ENCODE measurements at places on chromosomes 6 and 20.
A peak's percentile ranks its signal among the peaks of the same experiment; 100 is the strongest.

DNA sequence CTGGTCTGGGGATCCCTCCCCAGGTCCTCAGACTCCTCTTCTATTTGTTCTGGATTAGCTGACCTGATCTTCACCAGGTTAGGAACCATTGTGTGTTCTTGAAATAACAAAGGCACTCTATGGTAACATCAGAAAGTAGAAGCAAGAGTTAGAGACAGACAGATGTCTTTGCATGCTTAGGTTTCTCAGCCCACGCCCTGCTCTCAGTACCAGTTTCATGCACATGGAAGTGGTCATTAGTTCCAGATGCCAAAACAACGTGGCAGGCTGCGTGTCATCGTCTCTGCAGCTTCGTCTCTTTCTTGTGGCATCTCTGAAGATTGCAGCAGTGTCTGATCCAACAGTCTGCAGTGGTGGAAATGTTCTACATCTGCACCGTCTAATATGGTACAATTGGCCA is 89.4 kb downstream of the PACRG start:
- no peak for DNase-seq

GRCh38 chr20:35592339-35592974 is 23.2 kb upstream of the SPAG4 start:
- DNase-seq: no peak

DNA sequence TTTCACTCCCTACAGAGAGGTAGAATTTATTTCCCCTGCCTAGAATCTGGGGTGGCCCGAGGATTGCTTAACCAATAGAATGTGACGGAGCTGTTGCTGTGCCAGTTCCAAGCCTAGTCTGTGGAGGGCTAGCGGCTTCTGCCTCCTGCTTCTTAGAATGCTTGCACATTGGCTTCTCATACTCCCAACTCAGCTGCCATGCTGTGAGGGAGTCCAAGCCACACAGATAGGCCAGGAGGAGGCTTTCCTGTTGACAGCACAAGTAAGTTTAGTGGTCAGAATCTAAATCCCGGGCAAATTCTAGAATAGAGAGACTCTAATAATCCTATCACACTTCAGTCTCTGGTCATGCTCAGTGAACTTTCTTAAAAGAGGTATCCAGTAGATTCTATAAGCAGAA is 57.5 kb upstream of the SNRPB2 start:
- no peak for DNase-seq

- no peak for DNase-seq
Observed at GRCh38 chr20:19347943-19348456, 135.6 kb downstream of the SLC24A3 start.

DNA sequence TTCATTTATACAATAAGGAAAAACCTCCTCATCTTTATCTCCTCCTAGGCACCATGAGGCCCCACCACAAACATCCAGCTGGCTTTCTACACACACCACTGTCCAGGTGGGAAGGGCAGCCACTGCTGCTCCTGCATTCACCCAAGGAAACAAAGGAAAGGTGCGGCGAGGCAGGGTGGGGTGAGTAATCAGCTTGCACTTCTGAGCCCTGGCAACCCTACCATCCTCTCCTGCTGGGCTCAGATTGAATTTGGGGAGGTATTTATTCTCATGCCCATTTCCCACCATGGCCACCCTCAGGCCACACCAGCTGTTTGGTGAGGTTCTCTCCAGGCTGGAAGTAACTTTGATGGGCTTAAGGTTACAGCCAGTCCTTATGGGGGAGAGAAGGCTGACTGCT is 31.2 kb upstream of the SPDEF start:
- no peak for DNase-seq

GRCh38 chr6:139129284-139129683 is 5.6 kb upstream of the HECA start:
- DNase-seq: no peak

- DNase-seq: peak; percentile 38
Observed at GRCh38 chr6:1970151-1970561, 275.2 kb downstream of the GMDS start.

DNA sequence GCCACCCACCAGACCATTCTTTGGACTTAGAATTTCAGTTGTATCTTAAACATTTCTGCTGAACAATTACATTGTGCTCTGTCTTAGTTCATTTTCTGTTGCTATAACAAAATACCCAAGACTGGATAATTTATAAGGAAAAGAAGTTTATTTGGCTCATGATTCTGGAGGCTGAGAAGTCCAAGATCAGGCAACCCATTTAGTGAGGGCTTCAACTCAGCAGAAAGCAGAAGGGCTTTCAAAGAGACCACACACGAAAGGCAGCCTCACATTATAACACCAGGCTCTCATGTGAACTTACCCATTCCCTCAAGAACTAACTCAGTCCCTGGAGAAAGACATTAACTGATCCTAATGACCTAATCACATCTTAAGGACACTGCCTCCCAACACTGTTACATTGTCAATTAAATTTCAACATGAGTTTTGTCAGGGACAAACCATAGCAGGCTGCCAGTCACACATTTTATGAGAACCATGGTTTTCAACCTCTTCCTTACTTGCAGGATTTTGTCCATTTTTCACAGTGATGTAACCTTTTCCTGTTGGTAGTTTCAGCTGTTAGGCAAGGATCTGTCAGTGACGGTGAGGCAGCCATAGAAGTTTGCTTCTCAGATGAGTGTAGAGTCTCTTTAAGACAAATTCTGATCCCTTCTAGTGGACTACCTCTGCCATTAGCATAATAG is 399.6 kb upstream of the SOX4 start:
- no peak for DNase-seq

GRCh38 chr6:112469306-112469705 is 122.2 kb downstream of the RFPL4B start:
- DNase-seq: no peak

DNA sequence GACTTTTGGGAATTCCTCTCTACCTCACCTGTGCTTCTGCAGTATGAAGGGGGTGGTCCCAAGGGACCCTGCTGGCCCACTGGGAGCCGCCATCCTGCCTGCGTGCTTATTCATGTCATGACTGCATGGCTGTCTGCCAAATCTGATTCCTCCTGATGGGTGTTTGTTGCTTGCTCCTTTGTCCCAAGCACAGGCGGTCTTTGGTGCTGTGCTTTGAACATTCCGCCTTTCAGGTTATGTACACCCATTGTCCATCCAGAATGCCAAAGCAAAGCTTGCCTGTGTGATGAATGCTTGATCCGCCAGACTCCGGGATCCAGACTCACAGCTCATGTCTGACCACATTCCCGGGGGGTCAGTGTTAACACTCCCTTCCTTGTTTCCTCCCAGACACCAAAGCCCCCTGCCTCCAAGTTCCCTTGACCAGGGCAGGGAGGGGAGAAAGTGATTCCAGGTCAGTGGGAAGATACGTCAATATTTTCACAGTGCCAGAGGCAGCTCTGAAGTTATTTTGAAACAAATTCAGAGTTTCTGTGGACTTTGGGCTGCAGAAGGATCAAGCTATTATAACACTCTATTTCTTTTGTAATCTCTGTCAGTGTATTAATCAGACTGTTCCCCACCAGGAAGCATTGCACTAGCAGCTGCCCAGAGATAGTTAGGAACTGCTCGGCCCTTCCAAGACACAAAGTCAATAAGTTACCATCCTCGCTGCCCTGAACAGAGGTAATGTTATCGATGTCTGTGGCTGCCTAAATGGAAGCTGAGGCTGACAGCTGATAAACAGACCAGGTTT is 9.5 kb downstream of the DAAM2 start:
- DNase-seq: no peak

GRCh38 chr6:147238164-147238563 is 33.9 kb downstream of the STXBP5 start:
- DNase-seq: no peak

GRCh38 chr6:13708736-13709135 is 2.9 kb downstream of the RANBP9 start:
- no peak for DNase-seq

DNA sequence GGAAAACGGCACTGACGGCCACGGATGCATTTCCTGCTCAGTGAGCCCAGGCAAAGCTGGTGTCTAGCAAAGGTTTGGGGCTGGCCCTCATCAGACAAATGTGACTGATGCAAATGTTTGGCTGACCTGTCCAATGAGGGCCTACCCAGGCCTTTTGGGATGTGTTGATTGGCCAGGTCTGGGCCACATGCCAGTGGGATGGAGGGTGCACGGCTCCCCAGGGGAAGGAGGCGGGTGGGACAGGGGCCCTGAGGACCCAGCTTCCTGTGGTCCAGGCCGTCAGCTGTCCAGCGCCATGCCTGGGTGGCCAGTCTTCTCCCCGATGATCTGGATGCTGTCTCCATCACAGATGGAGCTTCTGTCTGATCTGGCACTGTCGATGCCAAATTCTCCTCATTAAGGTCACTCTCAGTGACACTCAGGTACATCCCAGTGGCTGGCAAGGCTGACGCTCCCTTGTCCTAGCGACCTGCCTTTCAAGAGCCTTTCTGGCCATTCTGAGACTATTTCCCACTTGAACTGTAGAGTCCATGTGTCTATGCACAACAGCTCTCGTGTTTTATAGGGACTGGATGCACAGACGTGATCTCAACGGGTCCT is 43.0 kb downstream of the NTSR1 start:
- DNase-seq: no peak

DNA sequence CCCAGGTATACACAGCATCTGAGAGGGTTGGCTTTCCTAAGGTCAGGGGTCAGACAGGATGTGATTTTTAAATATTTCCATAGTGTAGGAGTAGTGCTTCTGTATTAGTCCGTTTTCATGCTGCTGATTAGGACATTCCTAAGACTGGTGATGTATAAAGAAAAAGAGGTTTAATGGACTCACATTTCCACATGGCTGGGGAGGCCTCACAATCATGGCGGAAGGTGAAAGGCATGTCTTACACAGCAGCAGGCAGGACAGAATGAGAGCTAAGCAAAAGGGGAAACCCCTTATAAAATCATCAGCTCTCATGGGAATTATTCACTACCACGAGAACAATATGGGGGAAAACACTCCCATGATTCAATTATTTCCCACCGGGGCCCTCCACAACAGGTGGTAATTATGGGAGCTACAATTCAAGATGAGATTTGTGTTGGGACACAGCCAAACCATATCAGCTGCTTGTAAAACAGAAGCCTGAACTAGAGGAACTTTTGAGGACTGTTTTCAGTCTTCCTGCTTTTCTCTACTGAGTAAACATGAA is 91.0 kb upstream of the MEI4 start:
- no peak for DNase-seq

DNA sequence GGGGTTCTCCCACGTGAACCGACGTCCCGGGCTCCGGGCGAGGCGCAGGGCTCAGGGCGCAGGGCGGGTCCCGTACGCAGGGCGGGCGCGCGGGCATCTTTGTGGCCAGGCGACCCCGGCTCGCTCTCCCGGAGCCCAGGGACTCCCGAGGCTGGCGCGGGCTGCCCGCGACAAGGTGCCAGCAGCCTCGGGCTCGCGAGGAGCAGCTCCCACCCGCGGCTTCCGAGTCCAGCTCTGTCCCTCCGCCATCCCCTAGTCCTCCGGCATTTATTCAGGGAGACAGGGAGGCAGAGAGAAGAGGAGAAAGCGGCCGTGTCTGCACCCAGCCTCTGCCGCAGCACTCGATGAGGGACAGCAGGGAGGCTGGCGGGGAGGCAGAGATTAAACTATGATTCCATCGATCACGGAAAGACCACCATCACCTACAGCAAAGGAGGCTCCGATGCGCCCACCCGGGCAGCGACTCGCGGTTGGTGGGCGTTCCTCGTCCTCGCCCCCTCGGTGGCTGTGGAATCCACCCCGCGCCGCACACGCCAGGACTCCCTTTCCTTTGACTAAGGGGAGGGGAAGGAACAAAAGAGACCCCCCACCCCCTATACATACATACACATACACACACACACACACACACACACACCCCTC is 1.1 kb downstream of the RGS17 start:
- DNase-seq: no peak

DNA sequence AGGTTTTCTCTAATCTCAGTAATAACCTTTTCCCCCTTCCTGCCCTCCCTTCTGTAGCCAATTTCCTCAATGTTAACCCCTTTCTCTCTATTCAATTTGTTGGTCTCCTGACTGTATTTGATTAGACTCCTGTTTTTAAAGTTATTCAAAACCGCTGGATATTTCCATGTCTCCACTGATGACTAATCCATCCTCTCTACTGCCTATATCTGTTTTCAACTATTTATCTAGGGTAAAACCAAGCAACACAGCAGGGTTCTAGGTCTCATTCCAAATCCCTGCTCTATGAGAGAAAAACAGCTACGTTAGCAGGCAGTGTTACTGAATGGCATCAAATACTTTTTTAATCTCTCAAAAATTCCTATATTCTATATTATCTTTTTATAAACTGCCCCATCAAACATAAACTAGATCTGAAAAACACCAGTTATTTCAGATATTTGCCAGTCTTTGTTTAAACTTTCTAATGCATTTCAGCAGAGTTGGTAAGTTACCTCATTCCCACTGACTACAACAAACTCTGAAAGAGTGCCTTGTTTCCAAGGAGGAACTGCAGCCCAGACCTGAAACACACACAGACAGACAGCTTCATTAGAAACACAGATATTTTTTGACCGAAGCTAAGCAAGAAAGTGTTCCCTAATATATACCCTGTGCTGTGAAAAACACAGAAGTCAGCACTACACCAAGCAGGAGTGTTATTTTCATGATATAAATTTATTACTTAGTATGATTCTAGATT is 8.2 kb downstream of the RTN4IP1 start:
- no peak for DNase-seq

- no peak for DNase-seq
Observed at GRCh38 chr6:87669051-87669450, 33.0 kb downstream of the AKIRIN2 start.

DNA sequence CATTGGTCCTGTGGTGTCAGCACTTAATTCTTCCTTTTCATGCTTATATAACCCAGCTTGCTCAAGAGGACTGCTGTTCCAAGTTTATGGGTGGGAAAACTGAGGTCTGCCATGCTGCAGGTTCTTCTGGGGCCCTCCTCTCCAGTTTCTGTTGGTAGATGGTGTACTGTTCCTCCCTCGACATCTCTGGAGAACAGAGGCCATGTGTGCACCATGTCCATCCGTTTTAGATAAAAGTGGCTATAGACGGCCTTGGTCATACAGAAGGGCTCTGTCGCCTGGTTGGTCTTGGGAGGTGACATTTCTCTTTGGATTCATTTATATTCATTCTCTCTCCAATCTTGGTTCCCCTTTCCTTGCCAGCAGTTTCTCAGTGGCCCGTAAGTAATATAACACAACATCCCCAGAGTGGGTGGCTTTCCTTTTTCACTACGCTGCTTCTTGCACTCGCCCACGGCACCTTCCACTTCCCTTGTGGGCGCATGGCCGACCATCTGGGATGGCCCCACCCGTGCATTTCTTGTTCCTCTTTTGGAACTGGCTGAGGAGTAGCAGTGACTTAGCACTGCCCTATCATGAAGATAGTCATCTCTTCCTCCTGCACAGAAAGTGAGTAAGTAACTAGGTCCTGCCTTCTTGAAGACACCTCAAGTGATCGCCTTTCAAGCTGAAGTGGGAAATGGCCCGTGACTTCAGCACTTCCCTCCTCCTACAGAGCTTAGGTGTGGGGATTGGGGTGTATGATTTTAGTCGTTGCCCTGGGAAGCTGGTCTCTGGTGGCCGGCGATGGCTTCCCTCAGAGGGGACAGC is 94.2 kb downstream of the RREB1 start:
- no peak for DNase-seq
